ENCODE measurements at places on chromosomes 13 and 19.
A peak's percentile ranks its signal among the peaks of the same experiment; 100 is the strongest.

DNA sequence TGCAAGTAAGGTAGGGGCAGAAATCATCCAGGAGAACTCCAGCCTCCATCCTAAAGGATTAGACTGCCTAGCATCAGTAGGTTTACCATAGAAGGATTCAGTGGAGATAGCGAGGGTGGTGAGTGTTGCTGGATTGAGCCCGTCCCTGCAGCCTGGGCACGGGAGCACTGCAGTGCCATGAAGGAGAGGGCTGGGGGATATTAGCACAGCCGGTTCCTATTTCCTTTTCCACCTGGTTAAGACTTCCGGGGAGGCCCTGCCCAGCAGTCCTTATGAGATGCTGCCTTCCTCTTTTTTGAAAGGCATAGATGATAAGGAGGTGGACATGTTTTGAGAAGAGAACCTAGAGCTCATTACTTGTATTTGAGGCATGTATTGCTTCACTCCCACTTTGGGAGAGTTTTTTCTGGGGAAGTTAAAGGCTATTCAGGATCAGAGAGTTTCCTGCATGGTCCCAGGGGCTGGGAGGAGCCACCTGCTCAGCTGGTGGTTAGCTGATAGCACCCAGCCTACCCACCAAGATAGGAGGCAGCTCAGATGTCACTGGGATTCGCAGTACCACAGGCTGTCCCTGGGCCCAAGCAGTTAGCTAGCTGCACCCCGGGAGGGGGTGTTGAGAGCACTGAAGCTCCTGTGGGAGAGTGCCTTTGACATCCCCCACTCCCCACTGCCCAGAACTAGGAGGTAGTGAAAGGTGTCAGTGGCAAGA, 17.2 kb downstream of the ACTN4 start:
- no peak for DNase-seq

- peak; percentile 46 for DNase-seq
Observed at GRCh38 chr19:12884926-12885748, 1.9 kb downstream of the KLF1 start.

- peak; percentile 65 for DNase-seq
Observed at GRCh38 chr19:48487948-48488347, 18.8 kb downstream of the CYTH2 start.

DNA sequence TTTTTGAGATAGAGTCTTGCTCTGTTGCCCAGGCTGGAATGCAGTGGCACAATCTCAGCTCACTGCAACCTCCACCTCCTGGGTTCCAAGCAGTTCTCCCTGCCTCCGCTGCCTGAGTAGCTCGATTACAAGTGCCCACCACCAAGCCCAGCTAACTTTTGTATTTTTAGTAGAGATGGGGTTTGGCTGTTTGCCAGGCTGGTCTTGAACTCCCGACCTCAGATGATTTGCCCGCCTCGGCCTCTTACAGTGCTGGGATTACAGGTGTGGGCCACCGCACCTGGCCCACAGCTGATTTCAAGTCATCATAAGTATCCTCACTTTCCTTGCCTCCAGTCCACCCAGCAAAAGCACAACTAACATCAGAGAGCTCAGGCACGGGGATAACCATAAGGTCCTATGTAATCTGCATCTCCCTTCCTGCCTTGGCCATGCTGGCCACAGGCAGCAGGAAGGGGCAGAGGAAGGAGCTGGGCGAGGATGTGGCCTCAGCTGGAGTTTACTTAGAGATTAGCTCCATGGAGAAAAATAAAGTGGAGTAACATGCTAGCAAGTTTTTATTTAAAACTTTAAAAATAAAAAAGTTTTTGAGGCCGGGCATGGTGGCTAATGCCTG, 22.9 kb upstream of the ADGRE1 start:
- no peak for DNase-seq

DNA sequence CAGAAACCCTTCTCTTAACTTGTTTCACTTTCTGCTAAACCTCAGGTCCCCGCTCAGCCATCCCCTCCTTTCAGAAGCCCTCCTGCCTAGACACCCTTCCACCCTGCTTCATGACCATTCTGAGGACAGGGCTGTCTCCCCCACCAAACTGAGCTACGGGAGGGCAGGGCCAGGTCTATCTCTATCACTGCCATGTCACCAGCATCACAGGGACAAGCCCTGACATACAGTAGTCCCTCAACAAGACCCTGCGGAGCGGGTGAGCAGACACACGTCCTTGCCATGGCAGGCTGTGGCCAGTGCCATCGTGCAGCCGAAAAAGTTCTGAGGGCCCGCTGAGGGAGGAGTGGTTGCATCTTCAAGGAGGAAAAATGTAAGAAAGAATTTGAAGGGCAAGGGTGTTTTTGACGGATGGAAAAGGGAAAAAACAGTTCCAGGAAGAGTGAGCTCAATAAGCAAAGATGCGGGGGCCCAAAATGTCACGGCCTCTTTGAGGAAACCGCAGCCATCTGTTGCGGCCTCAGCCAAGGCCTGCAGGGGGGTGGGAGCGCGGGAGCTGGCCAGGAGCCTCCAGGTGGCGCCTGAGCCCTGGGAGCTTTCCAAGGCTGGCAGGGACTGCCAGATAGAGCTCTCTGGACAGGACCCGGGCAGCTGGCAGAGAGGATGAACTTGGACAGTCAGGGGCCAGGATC, 8.1 kb downstream of the PTGIR start:
- DNase-seq: peak; percentile 50

DNA sequence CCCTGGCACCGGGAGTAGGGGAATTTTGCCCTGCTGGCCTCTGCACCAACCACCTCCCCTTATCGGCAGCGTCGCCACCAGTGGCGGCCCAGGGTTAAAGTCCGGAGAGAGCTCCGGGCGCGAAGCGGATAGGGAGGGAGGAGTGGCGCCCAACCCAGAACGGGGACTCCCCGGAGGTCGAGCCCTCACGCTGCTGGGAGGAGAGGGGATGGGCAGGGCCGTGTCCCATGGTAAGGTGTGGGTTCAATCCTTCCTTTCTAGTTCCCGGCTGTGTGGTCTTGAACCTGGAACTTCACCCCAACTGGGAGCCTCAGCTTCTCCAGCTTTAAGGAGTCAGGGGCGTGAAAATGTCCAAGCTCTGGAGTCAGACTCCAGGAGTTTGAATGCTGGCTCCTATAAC, 23.3 kb upstream of the BCL3 start:
- DNase-seq: no peak

DNA sequence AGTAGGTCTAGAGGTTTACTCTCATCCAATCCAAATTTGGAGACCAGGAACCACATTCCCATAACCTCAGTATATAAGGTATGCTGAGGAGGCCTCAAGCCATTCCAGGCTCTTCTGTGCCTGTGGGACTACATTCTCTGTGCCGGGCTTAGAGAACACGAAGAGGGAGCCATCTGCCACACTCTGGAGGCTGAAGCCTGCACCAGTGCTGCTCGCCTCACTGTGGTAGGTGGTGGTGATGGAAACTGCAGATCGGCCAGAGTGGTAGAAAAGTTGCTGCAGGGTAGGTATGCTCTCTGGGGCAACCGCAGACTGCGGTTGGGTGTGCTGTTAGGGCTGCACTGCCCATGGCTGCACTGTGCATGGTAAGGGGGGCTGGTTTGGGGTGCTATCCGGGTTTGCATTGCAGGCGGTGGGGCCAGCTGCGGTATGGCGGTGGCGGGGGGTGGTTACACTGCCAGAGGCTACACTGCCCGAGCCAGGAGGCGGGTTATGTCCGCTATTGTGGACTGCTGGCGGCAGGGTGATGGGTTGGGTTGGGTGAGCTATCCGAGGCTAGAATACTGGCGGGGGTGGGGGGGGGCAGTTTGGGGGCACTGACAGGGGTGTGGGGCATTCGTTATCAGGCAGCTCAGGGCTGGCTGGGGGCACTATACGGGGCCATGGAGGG, 145.0 kb downstream of the TNFRSF19 start:
- DNase-seq: no peak

DNA sequence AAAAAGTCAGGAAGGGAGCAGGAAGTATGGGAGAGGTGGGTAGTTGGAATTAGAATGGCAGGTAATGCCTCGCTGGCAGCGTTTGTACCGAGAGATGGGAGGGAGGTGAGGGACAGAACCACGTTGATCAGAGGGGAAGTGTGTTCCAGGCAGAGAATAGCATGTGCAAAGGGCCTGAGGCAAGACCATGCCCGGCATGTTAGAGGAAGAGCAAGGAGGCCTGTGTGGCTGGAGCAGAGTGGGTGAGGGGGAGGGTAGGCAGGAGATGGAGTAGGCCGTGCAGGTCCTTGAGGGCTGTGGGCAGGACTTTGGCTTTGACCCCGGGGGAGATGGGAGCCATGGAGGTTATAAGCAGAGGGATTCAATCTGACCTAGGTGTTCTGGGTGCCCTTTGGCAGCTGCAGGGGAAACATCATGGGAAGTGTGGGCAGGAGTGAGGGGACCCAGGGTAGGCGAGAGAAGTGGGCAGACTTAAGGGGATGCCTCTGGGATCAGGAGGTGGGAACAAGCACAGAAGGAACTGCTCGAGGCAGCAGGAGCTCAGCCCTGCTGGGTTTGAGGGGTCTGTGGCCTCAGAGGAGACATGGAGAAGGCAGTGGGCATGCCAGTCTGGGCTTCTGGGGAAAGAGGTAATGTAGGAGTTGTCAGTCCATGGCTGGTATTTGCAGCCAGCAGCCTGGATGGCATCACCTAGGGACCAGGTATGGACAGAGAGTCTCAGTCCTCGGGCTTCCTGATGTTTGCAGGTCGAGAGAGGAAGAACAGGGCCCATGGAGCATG, 48.8 kb downstream of the CD320 start:
- no peak for DNase-seq

DNA sequence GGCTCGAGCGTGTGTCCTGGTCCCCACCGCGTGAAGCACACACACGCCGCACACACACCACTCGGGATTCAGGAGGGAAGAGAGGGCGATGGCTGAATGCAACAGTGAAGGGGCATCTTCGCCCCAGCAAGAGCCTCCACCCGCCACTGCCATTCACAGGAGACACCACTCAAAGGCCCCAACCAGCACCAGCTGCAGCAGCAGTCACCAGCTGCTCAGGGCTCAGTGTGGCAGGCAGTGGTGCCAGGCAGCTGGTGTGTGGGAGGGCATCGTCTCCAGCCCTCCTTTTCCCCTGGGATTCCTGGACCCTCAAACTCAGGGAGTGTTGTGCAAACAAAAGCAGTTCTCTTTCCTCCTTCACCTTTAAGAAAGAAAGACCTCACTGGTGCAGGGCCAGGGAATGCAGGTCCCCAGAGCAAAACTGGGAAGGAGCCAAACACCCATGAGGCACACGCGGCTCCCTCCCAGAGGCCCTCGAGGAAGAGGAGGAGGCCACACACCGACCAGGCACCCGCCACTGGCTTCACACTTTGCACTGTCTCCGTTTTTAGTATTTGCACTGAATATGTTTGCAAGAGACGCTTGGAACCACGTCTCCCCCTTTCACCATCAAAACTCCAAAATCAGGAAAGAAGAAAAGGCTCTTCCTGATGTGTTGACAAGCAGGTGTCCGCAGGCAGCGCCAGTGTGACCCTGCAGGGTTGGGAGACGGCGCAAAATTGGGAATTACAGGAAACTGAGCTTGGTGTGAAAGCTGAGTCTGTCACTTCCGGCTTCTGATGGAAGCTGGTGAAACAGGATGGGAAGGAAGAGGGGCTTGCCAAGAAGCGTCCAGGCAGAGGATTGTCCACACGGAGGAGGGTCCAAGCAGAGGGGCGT, 26.4 kb upstream of the F7 start:
- no peak for DNase-seq

GRCh38 chr13:51549050-51549449, 35.2 kb upstream of the WDFY2 start:
- no peak for DNase-seq

DNA sequence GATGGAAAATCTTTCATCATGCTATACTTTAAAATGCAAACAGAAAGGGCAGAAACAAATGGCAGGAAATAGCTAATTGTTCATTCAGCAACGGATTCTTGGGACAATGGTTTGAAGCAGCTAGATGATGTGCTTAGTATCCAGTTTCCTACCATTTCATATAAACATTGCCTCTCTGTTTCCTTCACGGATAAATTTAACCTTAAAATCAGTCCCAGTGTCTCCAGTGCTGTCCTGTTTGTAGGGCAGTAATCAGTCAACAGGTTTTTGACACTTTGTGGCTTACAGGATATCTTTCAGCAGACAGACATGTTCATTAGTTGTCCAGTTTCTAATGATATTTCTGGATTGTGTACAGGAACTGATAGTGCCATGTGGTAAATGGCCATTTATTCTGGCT, 24.7 kb upstream of the RB1 start:
- DNase-seq: no peak

GRCh38 chr19:18999896-19000620, 33.3 kb downstream of the SUGP2 start:
- no peak for DNase-seq

GRCh38 chr13:93561576-93562225, 335.1 kb downstream of the GPC6 start:
- DNase-seq: no peak

GRCh38 chr19:8204961-8205360, 4.2 kb upstream of the CERS4 start:
- DNase-seq: no peak

GRCh38 chr13:71217827-71218226, 649.2 kb downstream of the DACH1 start:
- no peak for DNase-seq

GRCh38 chr13:30394751-30395191, 27.5 kb upstream of the UBE2L5 start:
- DNase-seq: no peak

GRCh38 chr13:100836711-100837110, 162.1 kb upstream of the TMTC4 start:
- DNase-seq: no peak

GRCh38 chr19:39582891-39583625, 19.3 kb upstream of the LGALS13 start:
- DNase-seq: no peak

DNA sequence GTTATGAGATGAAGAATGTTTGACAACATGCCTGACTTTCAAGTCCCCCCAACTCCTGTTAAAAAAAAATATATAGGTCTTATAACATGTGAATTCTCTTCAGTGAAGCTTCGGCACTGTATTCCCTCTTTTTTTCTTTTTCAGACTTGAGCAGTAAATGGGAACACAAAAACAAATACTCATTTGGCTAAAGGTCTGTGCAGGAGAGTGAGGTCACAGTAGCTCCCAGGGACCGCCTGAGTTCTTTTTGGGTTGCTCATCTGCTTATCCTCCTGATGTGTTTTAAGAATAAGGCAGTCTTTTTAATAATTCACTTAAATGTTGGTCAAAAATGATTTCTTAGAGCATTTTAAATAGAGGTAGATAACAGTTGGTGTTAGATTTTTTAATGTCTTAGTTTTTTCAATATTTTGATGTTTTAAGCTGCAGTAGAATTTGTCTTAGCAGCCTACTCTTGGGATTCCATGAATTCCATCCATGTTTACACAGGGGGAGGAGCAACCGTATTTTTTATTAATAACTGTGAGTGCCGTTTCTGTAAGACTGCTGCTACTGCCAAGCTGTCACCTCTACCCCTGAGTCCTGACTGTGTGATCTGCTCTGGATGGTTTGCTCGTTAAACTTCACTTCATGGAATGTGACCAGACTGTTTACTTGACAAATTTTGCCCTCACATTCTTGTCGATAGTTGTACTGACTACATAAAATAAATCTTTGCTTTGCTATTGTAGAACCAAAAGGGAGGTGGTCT, 14.9 kb downstream of the HNRNPM start:
- DNase-seq: peak; percentile 69

- no peak for DNase-seq
Observed at GRCh38 chr13:65762012-65762411, 1468.1 kb downstream of the PCDH9 start.

GRCh38 chr19:51375504-51376221, 3.2 kb upstream of the NKG7 start:
- DNase-seq: no peak

GRCh38 chr13:99205621-99206220, 5.1 kb downstream of the UBAC2 start:
- no peak for DNase-seq
